ENCODE measurements at places on chromosomes 4 and X. TPM values are rescaled to one million over a fixed set of nuclear protein-coding genes. Genes with fewer than 3 reads are reported as not detected.

DNA sequence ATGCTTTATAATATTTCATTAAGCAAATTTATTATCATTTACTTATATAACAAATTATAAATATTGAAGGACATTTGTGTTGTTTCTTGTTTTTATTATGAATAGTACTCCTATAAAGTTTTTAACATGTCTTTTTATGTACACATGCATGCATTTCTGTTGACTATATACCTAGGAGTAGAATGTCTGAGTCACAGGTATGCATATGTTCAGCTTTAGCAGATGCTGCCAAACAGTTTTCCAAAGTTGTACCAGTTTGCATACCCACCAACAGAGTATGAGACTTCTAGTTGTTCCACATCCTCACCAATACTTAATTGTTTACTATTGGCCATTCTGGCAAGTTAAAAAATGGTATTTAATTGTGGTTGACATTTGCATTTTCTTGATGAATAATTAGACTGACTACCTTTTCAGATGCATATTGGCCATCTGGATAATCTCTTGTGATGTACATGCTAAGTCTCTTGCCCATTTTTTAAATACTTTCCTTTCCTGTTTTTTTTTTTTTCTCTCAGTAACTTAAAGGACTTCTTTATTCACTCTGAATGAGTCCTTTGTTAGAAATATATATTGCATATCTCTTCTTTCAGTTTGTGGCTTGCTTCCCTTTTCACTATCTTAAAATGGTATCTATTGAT is 132.2 kb upstream of the TRIM2 start:
- H3K36me3 ChIP-seq, result no peaks in the 10 kb centered on the region
- H3K4me3 ChIP-seq, result no peak overlapping the region
- no peak for DNase-seq
- no peak overlapping the region for H3K27ac ChIP-seq
- peaks cover 11% of the 10 kb centered on the region for H3K27me3 ChIP-seq

DNA sequence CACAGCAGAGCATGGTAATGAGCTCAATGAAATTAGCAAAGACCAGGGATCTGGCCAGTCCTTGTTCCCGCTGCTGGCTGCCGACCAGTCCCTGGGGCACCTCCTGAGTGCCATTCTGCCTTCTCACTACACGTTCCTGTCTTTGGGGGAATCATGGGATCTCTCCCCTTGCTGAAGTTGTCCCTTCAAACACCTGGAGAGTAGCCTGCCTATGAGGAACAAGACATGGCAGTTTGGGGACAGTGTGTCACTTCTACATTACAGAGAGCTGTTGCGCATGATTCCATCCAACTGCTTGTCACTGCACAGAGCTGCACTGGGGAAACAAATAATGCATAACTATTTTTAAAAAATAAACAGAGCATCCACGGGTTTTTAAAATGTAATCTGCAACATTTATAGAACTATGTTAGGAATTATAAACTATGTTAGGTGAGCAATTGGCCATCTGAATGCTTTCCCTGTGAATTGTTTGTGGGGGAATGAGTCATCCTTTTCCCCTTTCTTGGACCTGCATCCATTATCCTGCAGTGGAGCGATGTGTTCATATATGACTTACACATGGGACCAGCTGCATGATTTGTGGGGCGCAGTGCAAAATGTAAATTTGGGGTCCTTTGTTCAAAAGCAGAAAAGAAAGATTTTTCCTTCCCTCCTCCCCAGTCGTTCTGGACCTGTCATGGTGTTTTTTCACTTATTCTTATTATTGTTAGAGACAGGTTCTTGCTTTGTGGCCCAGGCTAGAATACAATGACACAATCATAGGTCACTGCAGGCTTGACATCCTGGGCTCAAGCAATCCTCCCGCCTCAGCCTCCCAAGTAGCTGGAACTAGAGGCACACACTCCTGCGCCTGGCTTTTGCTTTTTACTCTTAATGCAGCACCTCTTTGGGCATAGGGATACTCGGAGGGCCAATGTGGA is 115.0 kb upstream of the TBL1X start:
- DNase-seq, result peak; percentile 75
- H3K4me1 ChIP-seq, result peaks cover 18% of the 10 kb centered on the region
- H3K27ac ChIP-seq, result peak overlapping the region; percentile 81
- H3K4me3 ChIP-seq, result no peak overlapping the region
- H3K27me3 ChIP-seq, result no peaks in the 10 kb centered on the region

FHIP1A gene
- 0.18 TPM for total RNA-seq

- H3K4me1 ChIP-seq, result peaks cover 5% of the 10 kb centered on the region
- no peaks in the 10 kb centered on the region for H3K36me3 ChIP-seq
Observed at GRCh38 chr4:3287271-3287971, 5.4 kb upstream of the RGS12 start.

DNA sequence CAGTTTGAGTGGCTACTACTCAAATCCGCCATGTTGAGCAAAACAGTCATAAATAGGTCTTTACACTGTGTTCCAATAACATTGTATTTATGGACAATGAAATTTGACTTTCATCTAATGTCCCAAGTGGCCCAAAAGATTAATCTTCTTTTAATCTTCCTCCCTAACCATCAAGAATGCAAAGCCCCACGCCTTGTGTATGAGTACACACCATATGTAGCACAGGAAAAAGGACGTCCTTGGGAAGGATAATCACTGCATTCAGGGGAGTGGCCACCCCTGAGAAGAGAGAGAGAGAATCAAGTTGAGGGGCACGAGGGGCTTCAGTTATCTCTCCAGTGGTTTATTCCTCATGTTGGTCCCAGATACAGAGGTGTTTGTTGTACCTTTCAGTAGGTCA is 33.1 kb downstream of the RBM47 start:
- H3K27me3 ChIP-seq, result no peaks in the 10 kb centered on the region
- peaks cover 4% of the 10 kb centered on the region for H3K4me1 ChIP-seq
- no peaks in the 10 kb centered on the region for H3K36me3 ChIP-seq
- DNase-seq, result no peak
- no peak overlapping the region for H3K4me3 ChIP-seq

IBSP gene
- total RNA-seq, result not detected

DNA sequence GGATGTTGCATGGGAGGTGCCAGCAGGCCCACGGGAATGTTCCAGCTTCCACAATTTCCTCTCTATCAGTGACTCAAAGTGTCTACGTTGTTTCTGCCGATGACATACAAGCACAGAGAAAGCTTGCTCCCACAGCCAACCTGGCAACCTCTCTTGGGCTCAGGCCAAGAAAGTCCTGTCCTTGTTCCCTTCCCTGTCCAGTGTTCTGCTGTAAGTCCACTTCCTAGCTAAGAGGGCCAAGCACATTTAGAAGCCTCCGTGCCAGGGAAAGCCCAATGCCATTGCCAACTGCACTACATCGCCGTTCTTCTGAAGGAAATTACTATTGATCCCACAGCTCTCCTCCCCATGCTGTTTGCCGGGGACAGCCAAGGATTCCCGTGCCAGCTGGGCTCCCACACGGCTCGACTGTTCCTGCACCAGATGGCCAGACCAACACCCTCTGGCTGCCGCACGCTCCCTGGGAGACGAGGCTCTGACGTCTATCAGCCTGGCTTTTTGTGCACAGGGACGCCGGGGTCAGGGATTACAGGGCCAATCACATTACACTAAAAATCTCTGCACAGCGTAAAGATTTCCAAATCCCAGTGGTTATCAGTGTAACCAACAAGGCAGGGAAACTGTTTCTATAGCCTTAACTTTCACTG is 284.0 kb downstream of the BCOR start:
- no peak overlapping the region for H3K27ac ChIP-seq
- H3K4me3 ChIP-seq, result no peak overlapping the region
- DNase-seq, result peak; percentile 69
- peaks cover 6% of the 10 kb centered on the region for H3K4me1 ChIP-seq
- peaks cover 4% of the 10 kb centered on the region for H3K27me3 ChIP-seq

DNA sequence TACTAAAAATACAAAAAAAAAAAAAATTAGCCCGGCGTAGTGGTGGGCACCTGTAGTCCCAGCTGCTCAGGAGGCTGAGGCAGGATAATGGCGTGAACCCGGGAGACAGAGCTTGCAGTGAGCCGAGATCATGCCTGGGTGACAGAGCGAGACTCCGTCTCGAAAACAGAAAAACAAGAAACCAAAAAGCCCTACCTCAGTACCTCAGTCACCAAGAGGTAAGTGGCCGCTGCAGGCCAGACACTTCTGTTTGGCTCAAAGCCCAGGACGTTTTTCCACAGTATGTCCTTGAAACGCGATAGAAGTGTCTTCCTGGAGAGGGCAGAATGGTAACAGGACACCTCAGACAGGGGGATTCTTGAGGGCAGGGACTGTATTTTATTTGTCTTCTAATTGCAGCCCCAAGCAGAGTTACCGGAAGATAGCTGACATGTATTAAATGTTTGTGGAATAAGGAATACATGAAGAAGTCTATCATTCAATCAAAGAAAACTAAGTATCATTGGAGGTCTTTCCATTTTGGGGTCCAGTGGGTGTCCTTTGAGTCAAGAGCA is 63.6 kb downstream of the CLNK start:
- H3K4me1 ChIP-seq, result peaks cover 3% of the 10 kb centered on the region
- no peaks in the 10 kb centered on the region for H3K36me3 ChIP-seq
- no peak overlapping the region for H3K4me3 ChIP-seq
- H3K27ac ChIP-seq, result no peak overlapping the region
- no peak for DNase-seq
- H3K27me3 ChIP-seq, result peaks cover 4% of the 10 kb centered on the region

DNA sequence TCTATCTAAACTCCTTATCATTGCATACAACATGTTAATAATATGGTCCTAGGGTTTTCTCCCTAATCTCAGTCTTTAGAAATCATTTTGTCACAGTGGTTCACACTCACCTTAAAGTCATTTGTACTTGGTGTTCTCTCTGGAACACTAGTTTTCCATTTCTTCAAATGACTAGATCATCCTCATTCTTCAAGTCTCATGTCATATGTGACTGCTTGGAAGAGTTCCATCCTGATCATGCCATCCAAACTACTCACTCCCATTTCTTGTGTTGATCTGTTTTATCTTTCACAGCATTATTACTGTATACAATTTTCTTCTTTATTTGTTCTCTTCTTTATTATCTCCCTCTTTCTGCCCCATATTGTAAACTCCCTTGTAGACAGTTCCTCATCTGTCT is 66.5 kb downstream of the HTR2C start:
- no peaks in the 10 kb centered on the region for H3K36me3 ChIP-seq
- no peak for DNase-seq
- H3K4me3 ChIP-seq, result no peak overlapping the region
- H3K27me3 ChIP-seq, result no peaks in the 10 kb centered on the region

PCGF3 gene
- total RNA-seq, result 45.0 TPM

HAND2 gene
- 0.56 TPM for total RNA-seq

DNA sequence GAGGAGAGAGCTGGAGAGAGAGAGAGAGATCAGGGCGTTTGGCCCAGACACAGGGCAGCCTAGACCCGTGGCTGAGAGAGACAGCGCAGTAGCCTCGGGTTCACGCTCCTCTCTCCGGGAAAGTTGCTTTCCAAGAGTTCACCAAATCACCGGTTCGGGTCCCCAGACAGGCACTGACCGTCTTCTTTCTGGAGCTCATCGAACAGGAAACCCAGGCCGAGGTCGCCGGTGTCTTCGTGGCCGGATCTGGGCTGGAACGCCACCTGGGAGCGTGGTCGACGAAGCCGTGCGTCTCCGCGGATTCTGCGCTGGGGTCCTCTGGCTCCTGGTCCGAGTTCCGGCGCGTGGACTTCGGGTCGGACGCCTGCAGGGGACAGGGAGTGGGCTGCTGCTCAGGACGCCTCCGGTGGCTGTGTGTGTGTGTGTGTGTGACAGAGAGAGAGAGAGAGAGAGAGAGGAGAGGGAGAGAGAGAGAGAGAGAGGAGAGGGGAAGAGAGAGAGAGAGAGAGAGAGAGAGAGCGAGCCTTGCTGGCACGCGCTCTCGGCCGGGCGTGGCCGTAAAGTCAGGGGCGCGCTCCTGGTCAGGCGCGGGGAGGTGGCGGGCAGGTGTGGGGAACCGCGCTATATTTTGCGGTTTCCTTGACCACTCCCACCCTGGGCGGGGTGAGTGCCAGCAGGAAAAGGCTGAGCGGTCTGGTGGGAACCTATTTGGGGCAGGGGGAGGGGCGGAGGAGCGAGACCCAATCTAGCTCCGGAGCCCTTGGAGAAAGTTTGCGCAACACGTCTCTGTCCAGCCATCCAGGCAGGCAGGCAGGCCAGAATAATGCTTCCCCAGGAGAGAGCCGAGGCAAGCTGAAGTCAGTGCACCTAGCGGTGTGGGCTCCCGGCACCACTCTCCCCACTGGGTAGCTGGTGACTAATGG is 62.1 kb downstream of the RHOXF2B start:
- no peak overlapping the region for H3K27ac ChIP-seq
- DNase-seq, result no peak
- no peaks in the 10 kb centered on the region for H3K36me3 ChIP-seq
- H3K4me3 ChIP-seq, result no peak overlapping the region
- no peaks in the 10 kb centered on the region for H3K4me1 ChIP-seq

GRCh38 chr4:14790494-14790893 is 211.8 kb upstream of the CPEB2 start:
- no peaks in the 10 kb centered on the region for H3K27me3 ChIP-seq
- no peak overlapping the region for H3K4me3 ChIP-seq
- no peak for DNase-seq
- no peak overlapping the region for H3K27ac ChIP-seq

DNA sequence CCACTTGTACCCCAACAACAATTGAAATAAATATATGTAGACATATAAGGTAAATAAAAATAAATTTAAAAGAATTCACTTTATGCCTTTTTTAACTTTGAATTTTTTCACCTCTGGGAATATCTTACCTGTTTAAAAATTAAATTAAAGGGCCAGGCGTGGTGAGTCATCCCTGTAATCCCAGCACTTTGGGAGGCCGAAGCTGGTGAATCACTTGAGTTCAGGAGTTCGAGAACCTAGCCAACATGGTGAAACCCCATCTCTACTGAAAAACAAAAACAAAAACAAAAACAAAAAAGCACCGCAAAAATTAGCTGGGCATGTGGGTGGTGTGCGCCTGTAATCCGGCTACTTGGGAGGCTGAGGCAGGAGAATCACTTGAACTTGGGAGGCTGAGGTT is 164.8 kb downstream of the AASDH start:
- H3K4me3 ChIP-seq, result no peak overlapping the region
- H3K36me3 ChIP-seq, result no peaks in the 10 kb centered on the region
- H3K27ac ChIP-seq, result no peak overlapping the region
- no peak for DNase-seq
- H3K27me3 ChIP-seq, result no peaks in the 10 kb centered on the region
- no peaks in the 10 kb centered on the region for H3K4me1 ChIP-seq

- H3K4me3 ChIP-seq, result no peak overlapping the region
- H3K4me1 ChIP-seq, result no peaks in the 10 kb centered on the region
- H3K36me3 ChIP-seq, result no peaks in the 10 kb centered on the region
- peaks cover 4% of the 10 kb centered on the region for H3K27me3 ChIP-seq
Observed at GRCh38 chrX:129755779-129756650, 17.2 kb downstream of the XPNPEP2 start.

AFM gene
- not detected for total RNA-seq

- no peaks in the 10 kb centered on the region for H3K4me1 ChIP-seq
- H3K27ac ChIP-seq, result no peak overlapping the region
- H3K4me3 ChIP-seq, result no peak overlapping the region
- no peak for DNase-seq
- H3K36me3 ChIP-seq, result no peaks in the 10 kb centered on the region
- no peaks in the 10 kb centered on the region for H3K27me3 ChIP-seq
Observed at GRCh38 chrX:121455890-121456289, 408.5 kb downstream of the GLUD2 start.

GRCh38 chrX:140034916-140035315 is 69.6 kb upstream of the CXorf66 start:
- no peak for DNase-seq
- no peaks in the 10 kb centered on the region for H3K4me1 ChIP-seq
- no peak overlapping the region for H3K4me3 ChIP-seq
- no peaks in the 10 kb centered on the region for H3K27me3 ChIP-seq
- no peaks in the 10 kb centered on the region for H3K36me3 ChIP-seq
- H3K27ac ChIP-seq, result no peak overlapping the region
